ENCODE measurements at places on chromosomes 6 and 20.
A peak's percentile ranks its signal among the peaks of the same experiment; 100 is the strongest.

- no peak for DNase-seq
Observed at GRCh38 chr6:30601436-30601814, 15.6 kb downstream of the PPP1R10 start.

GRCh38 chr20:47336129-47336754 is 20.3 kb downstream of the ZMYND8 start:
- no peak for DNase-seq

GRCh38 chr6:57294862-57295445 is 22.5 kb upstream of the PRIM2 start:
- DNase-seq: no peak

GRCh38 chr6:8315154-8315553 is 120.2 kb downstream of the SLC35B3 start:
- DNase-seq: no peak

GRCh38 chr6:105492706-105493673 is 90.1 kb upstream of the PREP start:
- no peak for DNase-seq

DNA sequence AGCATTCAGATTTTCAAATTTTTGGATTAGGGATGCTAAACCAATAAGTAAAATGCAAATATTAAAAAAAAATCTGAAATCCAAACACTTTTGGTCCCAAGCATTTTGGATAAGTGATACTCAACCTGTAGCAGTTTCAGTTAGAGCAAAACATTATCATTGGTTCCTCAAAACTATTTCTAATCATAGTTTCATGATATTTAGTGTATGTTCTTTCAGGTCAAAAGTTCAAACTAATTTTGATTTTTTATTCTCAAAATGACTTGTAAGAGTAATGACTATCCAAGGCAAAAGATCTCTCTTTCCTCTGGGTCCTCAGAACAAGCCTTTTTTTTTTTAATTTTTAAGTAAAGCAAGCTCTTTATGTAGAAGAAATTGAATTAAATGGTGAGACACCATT is 64.0 kb upstream of the TFB1M start:
- no peak for DNase-seq

- peak; percentile 44 for DNase-seq
Observed at GRCh38 chr20:266596-267562, 9.4 kb downstream of the DEFB132 start.

DNA sequence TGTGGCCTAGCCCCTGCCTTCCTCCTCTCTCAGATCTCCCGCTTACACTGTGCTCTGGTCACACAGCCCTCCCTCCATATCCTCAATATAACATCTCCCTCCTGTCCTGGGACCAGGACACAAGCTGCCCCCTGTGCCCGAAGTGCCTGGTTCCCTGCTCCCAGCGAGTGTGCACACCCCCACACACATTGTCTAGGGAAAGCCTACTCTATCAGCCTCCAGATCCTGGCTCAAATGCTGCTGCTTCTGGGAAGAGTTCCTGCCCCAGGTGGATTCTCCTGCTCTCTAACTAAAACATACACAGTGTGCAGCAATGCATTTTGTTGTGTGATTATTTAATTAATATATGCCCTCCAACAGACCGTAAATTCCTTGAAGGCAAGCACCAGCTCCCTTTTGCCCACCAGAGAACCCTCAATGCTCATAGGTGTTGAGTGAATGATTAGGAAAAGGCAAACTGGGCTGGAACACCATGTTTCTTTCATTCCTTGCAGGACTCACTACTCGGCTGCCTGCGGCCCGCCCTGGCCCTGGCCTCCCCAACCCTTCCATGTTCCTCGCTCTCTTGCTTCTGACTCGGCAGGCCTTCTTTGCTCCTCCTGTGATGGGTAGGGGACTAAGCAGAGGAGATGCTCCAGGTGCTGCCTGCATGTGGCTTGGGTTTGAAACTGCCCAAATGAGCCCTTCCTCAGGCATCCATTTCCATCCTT is 194.6 kb downstream of the ZDHHC14 start:
- DNase-seq: no peak

DNA sequence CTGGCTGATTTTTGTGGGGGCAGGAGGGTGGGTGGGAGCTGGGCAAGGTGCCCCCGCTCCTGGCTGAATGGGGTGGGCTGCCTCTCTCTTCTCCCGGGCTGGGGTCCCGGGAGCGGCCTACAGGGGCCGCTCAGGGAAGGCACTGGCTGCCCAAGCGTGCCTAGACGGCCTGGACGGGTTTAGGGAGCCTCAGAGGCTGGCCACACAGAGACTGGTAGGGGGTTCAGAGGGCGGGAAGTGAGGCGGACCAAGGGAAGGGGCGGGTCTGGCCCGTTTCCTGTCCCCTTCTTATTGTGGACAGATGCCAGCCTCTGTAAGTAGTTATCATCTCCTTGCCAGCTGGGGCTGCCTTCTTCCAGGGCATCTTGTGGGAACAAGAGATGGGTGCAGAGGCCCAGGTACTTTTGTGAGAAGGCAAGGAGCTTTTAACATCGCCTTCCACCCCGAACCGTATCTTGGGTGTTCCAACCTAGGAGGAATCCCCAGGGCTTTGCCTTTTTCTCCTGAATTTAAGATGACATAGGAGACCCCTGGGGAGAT is 437 bp downstream of the CD40 start:
- no peak for DNase-seq

DNA sequence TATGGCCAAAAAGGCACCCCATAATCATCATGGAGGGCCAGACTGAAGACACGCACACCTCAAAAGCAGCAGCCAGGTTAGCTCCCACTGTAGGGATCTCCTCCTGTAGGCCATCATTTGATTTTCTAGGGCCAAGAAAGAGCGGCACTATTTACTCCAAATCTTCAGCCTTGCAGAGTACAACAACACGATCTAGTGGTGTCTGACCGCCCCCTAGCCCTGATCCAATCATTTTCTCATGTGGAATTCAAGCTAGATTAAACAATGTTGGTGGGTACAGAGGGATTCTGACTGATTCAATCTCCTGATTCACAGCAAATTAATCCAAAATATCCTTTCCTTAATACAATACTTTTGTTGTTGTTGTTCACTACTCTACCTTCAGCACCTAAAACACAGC is 12.5 kb downstream of the GNAS-AS1 start:
- no peak for DNase-seq

GRCh38 chr6:138963531-138963930 is 24.5 kb downstream of the REPS1 start:
- DNase-seq: no peak

- DNase-seq: peak; percentile 55
Observed at GRCh38 chr6:72553531-72554511, 68.0 kb upstream of the KCNQ5 start.

GRCh38 chr6:47290124-47290834 is 19.4 kb downstream of the TNFRSF21 start:
- DNase-seq: no peak

GRCh38 chr6:146337376-146337775 is 206.3 kb upstream of the RAB32 start:
- DNase-seq: no peak

- DNase-seq: no peak
Observed at GRCh38 chr6:167769408-167770190, 57.1 kb upstream of the AFDN start.

DNA sequence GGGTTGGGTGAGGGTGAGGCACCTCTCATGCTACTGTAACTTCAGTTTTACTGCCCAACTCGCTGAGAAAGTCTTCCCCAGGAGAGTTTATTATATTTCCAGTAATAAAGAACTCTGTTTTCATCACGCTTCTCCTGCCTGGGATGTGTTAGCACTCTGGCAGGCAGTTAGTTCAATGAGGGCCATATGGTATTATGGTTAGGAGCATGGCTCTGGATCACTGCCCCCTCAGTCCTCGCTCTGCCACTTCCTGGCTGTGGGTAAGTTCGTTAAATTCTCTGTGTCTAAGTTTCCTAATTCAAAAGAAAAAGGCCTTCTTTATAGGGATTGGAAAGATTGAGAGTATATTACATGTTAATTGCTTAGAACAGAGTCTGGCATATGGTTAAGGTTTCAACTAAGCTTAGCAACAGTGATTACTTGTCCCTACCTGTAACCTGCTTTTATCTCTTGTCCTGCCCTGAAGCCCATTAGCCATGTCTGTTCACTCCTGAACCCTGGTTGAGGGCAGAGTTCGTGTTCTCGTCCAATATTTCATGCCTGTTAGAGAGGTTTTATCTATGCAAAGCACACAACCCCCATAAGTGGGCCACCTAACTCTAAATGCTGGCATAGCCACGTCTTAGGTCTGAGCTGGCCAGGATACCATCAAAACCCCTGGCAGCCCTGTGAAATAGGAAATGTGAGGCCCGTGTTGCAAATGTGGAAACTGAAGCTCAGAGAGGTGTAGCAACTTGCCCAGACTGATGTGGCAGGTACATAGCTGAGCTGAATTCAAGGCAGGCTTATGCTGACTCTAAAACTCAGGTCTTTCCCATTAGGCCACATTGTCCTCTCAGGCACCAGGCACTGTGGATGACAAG is 342.5 kb upstream of the JARID2 start:
- no peak for DNase-seq

DNA sequence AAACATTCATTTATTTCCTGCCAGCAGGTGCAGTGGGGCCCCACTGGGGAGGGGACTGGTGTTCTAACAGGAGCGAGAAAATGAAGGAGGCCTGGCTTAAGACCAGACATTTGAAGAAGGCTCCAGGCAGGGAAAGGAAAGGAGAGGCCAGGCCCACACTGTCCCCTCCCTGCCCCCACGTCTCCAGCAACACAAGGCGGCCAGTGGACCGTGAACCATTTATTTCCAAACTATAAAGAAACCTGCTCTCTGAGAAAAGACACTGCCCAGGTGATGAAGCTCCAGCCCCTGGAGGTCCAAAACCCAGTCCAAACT is 41.4 kb upstream of the CDH22 start:
- DNase-seq: no peak

- no peak for DNase-seq
Observed at GRCh38 chr20:25315418-25316210, 67.7 kb downstream of the PYGB start.

- no peak for DNase-seq
Observed at GRCh38 chr6:131488780-131489179, 84.2 kb upstream of the ARG1 start.

GRCh38 chr6:52377538-52378221 is 15.7 kb downstream of the PAQR8 start:
- DNase-seq: no peak

GRCh38 chr6:14682812-14683211 is 563.1 kb upstream of the JARID2 start:
- peak; percentile 66 for DNase-seq
